ENCODE measurements at places on chromosomes 11 and 22.
A peak's percentile ranks its signal among the peaks of the same experiment; 100 is the strongest.

GRCh38 chr11:20097319-20098221 is 62.7 kb downstream of the DBX1 start:
- DNase-seq: peak; percentile 88

DNA sequence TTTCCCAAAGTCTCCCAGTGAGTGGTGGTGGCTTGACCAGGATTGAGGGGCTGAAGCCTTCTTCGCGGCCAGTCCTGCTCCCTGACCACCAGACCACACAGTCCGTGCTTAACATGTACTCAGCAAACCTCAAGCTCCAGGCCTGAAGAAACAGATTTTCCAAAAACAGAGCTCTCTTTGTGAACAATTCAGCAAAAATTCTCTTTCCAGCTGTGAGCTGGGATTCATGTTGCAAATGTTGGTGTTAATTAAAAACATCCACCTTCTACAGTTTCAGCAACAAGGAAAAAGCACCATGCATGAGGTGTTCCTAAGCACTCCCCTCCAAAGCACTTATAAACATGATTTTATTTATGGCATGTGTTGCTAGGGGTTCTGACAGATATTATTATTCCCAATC is 129.5 kb downstream of the ETS1 start:
- no peak for DNase-seq

GRCh38 chr22:45286854-45287551 is 2.3 kb downstream of the UPK3A start:
- no peak for DNase-seq

DNA sequence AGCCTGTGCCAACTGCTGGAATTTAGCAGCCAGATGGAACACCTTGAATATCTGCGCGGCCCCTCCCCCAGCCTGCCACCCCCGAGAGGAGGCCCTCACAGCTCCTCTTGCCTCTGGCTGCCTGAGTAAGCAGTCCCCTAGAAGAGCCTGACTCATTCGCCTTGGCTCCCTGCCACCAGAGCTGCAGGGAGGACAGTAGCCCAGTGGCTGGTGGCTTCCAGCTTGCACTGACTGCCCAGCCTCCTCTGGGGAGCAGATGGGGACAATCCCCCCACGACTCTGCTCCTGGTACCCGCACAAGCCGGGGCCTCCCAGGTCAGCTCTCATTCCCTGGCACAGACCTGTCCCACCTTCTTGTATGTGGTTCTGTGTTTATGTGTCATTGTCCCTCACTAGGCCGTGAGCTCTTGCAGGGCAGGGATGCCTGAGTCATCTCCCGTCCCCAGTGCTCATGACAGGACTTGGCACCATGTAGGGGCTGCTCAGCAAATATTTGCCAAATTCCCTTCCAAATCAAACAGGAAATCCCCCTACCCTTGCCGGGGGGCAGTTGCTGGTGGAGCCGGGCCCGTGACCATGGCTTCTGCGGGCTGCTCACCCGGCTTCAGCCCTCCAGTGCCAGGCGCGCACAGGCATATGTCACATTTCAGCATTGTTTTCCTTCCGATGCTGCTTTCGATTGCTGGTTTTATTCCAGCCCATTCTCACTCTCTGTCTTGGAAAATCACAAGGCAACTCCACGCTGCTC is 43.6 kb downstream of the CACNG2 start:
- peak; percentile 98 for DNase-seq

DNA sequence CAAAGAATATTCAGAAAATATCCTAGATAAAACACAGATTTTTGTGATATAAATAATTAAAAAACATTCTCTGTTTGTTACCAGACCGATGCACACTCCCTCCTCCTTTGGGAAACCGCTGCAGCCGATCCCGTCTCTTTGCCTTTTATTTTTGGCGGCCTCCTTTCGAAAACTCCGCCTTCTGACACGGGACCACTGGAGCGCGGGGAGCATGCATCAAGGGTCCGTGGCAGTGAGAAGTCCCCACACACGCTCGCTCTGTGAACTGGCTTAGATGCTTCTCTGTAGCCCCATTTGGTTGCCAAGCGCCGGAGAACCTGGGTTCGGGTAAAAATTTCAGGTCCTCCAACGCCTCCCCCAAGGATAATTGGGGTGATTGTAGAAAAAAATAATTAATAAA is 17.0 kb downstream of the DDX17 start:
- no peak for DNase-seq

DNA sequence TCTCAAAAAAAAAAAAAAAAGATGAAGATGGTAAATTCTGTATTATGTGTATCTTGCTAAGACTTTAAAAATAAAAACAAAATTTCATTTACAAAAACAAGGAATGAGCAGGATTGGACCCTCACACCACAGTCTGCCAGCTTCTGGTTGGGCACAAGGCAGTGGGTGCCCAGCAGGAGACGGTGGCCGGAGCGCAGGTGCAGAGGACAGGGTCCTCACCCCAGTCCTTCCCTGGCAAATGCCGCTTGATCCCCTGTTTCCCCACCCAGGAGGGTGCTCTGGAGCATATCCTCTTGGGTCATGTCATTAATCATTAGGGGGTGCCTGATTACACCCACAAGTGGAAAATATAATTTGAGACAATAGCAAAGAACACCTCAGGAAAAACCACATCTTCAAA is 31.2 kb downstream of the SHANK2 start:
- DNase-seq: no peak

GRCh38 chr22:47784991-47785390 is 1022.5 kb downstream of the TBC1D22A start:
- no peak for DNase-seq

DNA sequence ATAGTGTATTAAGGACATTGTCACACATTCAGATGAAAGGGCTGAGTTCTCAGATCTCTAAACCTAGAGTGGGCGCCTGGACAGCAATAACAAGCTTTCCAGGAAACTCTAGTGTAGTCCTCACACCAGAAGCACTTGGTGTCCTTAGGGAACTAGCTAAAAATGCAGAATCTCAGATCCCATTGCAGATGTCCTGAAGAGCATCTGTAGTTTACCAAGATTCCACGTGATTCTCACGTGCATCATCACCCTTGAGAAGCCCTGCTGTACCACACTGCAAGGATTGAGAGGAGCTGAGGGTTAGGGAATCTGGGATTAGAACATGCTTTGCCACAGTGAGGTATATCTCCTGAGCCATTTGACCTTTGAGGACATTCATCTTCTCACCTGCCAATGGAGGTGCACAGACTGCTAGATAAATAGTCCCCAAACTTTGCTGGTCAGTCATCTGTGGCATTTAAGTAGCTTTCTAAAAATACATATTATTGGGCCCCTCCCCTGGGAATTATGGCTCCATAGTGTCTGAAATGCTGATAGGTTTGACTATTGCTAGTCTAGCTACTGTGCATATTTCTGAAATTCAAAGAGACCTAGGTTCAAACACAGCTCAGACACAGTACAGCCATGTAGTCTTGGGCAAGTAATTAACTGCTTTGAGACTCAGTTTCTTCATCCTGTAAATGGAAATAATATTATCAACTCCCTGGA is 1068.9 kb downstream of the OPCML start:
- DNase-seq: no peak

DNA sequence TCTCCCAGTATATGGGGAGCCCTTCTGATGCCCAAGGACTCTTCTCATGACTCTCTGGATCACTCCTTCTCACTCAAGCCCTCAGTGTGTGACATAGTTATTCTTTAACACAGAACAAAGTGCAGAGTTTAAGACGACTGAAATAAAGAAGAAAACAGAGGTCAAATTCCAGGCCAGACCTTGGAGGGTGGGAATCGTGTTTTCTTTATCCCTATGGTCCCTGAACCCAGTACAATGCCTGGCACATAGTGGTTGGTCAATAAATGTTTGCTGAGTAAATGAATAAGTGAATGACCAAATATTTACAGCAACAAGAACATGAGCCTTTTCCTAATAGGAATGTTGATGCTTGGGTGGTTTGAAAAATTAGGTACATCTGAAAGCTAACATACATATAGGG is 28.8 kb downstream of the VSTM5 start:
- no peak for DNase-seq

GRCh38 chr11:120314861-120315260 is 10.2 kb upstream of the TLCD5 start:
- DNase-seq: no peak

GRCh38 chr22:38843657-38844314 is at the start of gene NPTXR:
Gene NPTXR (minus strand): TSS chr22:38844028.
- peak; percentile 68 for DNase-seq

DNA sequence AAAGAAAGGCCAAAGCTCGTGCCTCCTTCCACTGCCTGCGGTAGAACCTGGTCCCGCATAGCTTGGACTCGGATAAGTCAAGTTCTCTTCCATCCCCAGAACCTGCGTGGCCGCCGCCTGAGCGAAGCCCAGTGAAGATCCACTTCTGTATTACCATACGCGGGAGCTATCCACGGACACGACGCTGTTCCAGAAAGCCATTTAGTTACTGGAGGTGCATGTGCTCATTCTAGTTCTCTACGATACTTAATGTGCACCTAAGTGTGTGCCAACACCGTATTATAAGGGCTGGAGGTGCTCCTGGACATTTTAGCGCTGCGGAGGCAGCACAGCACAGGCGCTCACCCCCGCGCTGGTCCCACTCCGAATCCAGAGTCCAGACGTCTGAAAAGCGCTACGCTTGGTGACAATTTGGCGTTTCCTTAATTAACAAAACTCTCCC is 1.4 kb downstream of the WT1 start:
- DNase-seq: no peak

GRCh38 chr11:61844909-61845565 is 16.9 kb downstream of the FADS2 start:
- DNase-seq: no peak

GRCh38 chr11:129302386-129303101 is 73.1 kb upstream of the BARX2 start:
- DNase-seq: no peak

DNA sequence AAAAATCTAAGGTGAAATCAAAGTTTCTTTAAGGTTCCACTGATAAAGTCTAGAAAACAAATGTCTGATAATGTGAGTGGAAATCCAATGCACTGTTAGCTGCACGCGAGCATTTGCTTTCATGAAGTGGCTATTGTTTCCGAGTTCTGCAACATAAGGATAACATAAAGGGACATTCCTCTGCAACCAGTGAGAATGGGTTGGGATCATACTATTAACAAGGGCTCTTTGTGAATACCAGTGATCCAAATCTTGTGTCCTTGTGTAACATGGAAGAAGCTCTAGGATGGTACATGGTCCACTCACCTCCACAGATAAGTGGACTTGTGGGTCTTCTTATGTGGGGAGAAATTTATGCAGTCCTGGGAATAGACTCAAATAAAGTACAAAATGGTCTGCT is 24.6 kb downstream of the APIP start:
- DNase-seq: no peak

GRCh38 chr22:49549256-49550140 is 278.2 kb downstream of the BRD1 start:
- DNase-seq: no peak

DNA sequence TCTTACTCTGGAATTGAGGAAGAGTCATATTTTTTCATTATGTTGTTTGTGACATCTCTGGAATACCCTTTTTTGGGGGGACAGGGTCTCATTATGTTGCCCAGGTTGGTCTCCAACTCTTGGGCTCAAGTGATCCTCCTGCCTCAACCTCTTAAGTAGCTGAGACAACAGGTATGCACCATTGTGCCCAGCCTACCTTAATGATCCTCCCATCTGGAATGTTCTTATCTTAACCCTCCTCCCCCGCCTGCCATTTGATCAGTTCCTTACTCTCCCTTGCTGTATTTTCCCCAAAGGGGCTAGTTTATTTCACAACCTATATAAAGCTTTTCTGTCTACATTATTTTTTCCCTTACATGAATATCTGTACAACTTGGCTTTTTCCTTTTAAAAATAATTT is 594.7 kb downstream of the METTL15 start:
- DNase-seq: no peak

DNA sequence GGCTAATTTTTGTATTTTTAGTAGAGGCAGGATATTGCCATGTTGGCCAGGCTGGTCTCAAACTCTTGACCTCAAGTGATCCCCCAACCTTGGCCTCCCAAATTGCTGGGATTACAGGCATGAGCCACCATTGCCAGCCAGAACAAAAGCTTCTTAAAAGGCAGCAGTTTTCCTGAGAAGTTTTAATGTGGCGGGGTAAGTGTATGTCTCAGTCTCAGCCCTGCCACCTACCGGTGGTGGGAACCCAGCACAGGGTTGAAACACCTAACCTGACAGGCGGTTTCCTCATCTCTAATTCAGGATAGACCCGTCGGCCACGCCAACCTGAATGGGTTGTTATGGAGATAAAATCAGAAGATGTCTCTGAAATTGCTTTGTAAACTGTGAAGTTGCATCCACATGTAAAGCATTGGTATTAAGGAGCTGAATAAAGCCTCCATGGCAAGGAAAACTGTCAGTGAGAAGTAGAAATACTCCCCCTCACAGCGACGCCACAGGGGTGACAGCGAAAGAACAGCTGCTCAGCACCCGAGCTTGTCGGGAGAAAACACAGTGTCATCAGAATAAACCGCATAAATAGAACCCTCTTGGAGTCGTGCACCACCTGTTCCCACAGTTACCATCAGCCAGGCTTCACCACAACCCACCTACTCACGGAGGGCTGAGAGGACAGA is 165.9 kb upstream of the NCAM1 start:
- DNase-seq: peak; percentile 59

GRCh38 chr11:130675917-130676316 is 227.5 kb downstream of the ADAMTS15 start:
- DNase-seq: no peak

DNA sequence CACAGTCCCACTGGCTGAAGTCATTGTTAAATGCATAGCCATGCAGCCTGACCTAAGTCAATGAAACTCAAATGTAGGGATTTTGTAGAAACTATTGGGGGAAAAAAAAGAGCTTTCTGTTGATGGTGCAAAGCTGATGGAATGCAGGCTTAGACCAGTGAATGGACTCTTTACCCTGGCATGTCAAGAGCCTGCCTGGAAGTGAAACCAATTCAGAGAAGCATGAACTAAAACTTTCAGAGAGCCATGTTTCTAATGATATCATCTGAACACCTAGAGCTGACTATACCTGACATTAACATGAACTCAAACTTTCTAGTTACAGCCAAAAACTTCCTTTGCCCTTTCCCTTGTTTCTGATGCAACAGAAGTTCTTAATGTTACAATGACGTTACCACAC is 89.0 kb downstream of the APIP start:
- no peak for DNase-seq

- no peak for DNase-seq
Observed at GRCh38 chr11:9643751-9644150, 20.1 kb upstream of the SWAP70 start.

- DNase-seq: no peak
Observed at GRCh38 chr22:50713008-50713385, 25.0 kb upstream of the ACR start.

- no peak for DNase-seq
Observed at GRCh38 chr11:122678406-122678805, 22.9 kb downstream of the UBASH3B start.
